Bronchial epithelial cell (primary cell): ENCODE measurements at places on chromosomes 6 and 20.

- DNase-seq = peak; percentile 63
These were observed 31.0 kb downstream of the SIRPB1 start for GRCh38 chr20:1588533-1589460.

DNA sequence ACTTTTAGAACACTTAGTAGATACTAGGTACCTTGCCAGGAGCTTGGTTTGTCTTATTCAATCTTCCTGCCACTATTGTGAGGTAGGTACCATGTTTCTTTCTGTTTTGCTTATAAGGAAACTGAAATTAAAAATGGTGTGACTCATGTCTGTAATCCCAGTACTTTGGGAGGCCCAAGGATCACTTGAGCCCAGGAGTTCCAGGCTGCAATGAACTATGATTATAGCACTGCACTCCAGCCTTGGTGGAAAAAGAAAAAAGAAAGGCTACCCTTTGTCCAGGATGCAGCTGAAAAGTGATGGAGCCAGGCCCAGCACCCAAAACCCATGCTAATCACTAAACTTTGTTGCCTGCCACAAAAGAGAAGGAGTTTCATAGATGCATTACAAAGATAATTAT, 34.1 kb upstream of the LAMA4 start:
- DNase-seq = no peak

- DNase-seq = no peak
These were observed 31.6 kb upstream of the MTRF1L start for GRCh38 chr6:153034139-153034538.

GRCh38 chr6:129818251-129818650, 42.9 kb downstream of the TMEM244 start:
- peak; percentile 7 for DNase-seq

DNA sequence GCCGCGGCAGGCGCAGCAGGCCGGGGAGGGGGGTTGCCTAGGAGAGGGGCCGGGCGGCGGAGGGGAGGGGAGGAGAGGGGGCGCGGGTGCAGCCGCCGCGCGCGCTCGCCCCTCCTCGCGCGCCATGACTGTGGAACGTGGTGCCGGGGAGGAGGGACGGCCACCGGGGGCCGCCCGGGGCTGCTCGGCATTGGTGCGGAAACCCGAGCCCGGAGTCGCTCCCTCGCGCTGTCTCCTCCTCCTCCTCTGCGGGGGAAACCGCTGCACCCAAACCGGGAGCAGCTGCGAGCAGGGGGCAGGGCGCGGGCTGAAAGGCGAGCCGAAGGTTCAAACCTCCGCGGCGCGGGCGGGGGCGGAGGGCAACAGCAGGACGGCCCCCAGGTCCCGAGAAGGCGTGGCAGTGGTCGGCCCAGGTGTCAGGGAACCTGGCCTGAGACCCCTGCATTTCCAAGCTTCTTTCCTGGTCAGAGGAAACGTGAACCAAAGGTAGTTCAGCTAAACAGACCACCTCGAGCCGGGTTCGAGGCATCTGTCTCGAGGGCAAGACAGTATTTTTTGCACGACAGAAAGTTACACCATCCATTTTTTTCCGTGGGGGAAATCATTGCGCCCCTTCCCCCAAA, 1.4 kb upstream of the TRERF1 start:
- peak; percentile 69 for DNase-seq

- no peak for DNase-seq
These were observed 54.7 kb downstream of the ELOVL5 start for GRCh38 chr6:53294095-53294494.

- no peak for DNase-seq
These were observed 1160.2 kb downstream of the EPHA7 start for GRCh38 chr6:92259171-92259570.

- DNase-seq = no peak
These were observed 725.3 kb downstream of the COL12A1 start for GRCh38 chr6:74480561-74480960.

DNA sequence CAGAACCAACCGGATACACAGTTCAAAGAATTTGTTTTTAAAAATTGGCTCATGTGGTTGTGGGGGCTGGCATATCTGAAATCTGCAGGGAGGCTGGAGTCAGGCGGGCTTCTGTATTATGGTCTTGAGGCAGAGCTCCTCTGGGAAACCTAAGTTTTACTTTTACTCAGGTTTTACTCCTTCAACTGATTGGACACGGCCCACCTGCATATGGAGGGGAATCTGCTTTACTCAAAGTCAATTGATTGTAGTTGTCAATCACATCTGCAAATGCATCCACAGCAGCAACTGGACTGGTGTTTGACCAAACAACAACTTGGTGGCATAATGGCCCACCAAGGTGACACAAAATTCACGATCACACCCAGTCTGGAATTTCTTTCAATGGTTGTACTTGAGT, 103.4 kb downstream of the ERMARD start:
- DNase-seq = no peak

DNA sequence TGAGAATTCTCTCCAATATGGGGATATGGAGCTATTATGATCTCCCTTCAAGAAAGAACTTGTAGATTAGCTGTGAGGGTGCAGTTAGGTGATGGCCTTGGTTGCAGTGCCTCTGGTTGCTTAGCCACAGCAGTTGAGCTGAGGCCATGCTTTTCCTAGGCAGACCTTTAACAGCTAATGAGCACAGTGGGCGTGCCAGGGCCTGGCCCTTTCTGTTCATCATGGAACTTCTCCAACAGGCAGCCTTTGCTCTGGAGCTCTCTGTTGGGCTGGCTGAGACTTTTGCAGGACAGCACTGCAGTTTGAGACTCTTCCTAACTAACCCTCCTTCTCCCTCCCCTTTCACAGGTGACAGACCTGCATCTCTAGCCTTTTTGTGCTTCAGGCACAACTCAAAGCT, 39.7 kb upstream of the TMEM170B start:
- peak; percentile 62 for DNase-seq

GRCh38 chr6:52787917-52788316, 15.7 kb downstream of the GSTA1 start:
- DNase-seq = peak; percentile 52

GRCh38 chr20:36270744-36271638, 34.7 kb downstream of the AAR2 start:
- DNase-seq = no peak

- DNase-seq = no peak
These were observed 1.8 kb downstream of the REV3L start for GRCh38 chr6:111480988-111481822.
